ENCODE measurements at places on chromosomes 11 and 22.

- DNase-seq: no peak
These were observed 50.7 kb downstream of the PAMR1 start for GRCh38 chr11:35474688-35475087.

DNA sequence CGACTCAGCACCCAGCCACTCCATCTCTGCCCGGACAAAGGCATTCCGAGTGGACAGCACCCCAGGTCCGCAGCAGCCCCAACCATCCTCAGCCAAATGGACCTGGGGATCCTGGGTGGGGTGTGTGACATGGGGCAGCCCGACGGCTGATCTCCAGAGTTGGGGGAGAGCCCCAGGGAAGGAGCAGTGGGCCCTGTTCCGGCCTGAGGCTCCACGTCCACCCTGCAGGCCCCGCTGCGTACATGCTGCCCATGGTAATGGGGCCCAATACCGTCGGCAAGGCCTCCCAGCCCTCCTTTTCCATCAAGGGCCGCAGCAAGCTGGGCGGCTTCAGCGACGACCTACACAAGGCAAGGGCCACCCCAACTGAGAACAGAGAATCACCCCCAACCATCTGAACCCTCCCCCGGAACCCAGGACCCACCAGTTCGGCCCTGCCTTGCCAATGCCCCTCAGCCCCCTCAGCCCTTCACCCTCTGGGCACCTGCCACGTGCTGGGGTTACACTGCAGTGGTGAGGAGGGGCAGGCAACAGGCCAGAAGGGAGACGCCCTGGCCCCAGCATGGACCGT, 5.4 kb downstream of the SCGB1C1 start:
- DNase-seq: no peak

GRCh38 chr11:23078289-23078971, 218.2 kb upstream of the CCDC179 start:
- DNase-seq: peak; percentile 9

DNA sequence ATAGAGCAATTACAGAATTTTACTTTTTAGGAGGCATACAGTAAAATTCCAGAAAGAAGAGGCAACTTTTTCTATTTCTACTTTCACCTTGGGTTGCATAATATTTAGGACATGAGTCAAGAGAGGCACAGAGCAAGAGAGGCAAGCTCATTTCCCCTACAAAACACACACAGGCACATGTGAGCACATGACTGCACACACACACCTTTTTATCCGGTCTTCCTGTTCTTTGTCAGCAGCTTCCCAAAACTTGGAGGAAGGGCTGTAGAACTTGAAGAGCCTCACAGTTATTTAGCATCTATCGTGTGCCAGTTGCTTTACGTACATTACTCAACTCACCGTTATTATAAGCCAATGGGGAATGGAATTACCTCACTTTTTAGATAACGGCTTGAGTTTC, 37.8 kb upstream of the CCDC179 start:
- no peak for DNase-seq

- DNase-seq: no peak
These were observed 397.0 kb upstream of the ISX start for GRCh38 chr22:34669001-34669400.

DNA sequence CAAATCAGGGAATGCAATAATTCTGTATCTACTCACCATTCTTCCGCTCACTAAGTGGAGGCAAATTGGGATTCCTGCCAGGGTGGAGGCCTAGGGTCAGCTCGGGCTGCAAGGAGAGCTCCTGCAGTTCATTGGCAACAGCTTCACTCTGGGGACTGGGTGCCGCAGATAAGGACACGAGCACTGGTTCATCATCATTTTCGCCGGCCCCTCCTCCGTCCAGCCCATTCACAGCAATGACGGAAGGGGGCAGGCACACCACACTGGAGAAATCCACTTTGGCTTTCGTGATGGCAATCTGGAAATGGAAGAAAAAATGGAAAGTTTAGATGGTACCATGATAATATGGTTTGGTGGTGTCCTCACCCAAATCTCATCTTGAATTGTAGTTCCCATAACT, 84.4 kb downstream of the MRTFA start:
- no peak for DNase-seq

- no peak for DNase-seq
These were observed 41.4 kb upstream of the B3GAT1 start for GRCh38 chr11:134453441-134453840.

DNA sequence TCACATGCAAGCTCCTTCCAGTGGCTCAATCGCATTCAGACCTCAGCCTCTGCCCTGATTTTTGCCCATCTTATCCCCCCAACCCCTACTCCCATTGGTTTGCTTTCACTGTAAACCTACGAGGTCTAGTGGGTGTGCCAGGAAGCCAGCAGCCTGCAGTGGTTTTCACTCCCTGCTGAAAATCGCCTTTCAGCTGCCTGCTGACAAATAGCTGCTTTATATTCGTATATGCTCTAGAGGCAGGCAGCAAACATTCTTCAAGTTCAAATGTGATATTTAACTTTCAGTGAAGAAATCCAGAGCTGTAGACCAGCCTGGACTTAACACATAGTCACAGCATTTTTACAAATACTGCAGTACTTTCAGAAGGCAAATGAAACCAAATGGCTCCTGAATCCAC, 92.8 kb upstream of the APOA1 start:
- peak; percentile 20 for DNase-seq

DNA sequence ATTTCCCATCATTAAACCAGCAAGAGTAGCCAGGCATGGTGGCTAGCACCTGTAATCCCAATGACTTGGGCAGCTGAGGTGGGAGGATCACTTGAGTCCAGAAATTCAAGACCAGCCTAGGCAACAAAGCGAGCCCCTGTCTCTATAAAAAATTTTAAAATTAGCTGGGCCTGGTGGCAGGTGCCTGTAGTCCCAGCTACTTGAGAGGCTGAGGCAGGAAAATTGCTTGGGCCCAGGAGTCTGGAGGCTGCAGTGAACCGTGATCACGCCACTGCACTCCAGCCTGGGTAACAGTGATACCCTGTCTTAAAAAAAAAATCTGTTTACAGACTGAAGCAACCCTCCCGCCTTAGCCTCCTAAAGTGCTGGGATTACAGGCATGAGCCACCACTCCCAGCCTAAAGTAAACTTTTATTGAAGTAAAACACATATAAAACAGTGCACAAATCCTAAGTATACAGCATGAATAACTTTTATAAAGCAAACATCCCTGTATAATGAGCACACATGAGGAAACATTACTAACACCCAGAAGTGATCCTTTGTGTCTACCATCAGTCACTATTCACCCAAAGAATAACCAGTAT, 12.6 kb downstream of the UCP3 start:
- no peak for DNase-seq

DNA sequence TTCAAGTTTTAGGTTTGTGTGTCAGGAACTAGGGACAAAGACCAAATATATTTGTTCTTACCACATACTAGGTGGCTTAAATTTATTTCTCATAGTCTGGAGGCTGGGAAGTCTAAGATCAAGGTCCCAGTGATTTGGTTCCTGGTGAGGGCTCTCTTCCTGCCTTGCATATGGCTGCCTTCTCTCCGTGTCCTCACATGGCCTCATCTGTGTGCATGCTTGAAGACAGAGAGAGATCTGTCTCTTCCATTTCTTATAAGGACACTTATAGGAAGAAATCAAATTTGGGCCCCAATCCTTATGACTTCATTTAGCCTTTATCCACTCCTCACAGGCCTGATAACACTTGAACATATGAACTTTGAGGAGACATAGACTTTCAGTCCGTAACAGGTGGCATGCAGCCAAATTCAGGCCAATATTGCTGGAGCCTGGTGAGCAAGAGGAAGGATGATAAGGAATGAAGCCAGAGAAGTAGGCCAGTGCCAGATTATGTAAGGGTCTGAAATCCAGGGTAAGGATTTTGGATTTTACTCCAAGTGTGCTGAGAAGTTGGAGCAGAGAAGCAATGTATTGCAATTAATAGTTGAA, 35.1 kb downstream of the TTC17 start:
- peak; percentile 47 for DNase-seq

- no peak for DNase-seq
These were observed 44.4 kb upstream of the DAGLA start for GRCh38 chr11:61635787-61636186.

- no peak for DNase-seq
These were observed 715.1 kb upstream of the API5 start for GRCh38 chr11:42596576-42597145.

DNA sequence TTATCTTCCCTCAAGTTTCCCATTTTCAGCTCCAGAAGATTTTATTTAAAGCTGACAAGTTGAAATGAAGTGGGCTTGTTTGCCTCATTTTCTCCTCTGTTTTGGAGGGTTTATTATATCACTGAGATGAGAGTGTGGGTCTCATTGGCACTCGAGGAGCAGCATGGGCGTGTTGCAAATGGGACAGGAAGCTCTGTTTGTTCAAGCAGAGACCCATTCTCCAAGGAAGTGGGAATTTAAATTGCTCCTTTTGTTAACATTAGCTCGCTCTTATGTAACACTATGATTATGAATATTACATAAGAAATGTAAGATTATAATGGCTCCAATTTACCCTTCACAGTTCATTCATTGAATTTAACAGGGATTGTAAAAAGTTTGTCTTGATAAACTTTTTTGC, 317.7 kb upstream of the CTSC start:
- DNase-seq: no peak

DNA sequence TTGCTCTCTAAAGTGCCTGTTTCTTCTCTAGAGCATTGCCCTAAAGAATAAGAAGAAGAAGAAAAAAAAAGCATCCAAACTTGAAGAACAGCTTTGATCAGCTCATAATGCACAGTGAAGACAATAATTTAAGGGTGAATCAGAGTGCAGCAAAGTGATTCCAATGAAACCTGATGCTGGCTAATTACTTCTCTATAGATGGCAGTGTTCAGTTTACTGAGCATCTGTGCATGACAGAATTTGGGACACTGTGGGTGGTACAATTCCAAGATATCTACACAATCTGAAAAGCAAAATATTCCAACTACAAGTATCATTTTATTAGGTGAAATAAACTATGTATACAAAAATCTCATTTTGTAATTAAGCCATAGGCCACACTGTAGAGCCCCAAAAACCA, 450.5 kb upstream of the CCDC90B start:
- no peak for DNase-seq

DNA sequence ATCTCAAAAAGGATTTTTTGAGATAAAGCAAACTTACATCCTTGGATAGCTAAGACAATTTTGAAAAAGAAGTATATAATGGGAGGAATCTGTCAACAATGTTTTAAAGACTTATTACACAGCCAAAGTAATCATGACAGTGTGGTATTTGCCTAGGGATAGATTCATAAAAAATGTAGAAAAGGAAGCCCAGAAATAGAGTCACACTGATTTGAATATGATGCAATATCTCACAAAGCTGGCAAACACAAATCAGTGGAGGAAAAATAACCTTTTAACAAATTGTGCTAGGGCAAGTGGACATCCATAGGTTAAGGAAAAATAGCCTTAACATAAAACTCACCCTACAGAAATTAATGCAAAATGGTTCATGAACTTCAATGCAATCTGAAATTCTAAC, 6.0 kb downstream of the XKR3 start:
- no peak for DNase-seq

- DNase-seq: no peak
These were observed 5.8 kb downstream of the SLC1A2 start for GRCh38 chr11:35413598-35413997.

DNA sequence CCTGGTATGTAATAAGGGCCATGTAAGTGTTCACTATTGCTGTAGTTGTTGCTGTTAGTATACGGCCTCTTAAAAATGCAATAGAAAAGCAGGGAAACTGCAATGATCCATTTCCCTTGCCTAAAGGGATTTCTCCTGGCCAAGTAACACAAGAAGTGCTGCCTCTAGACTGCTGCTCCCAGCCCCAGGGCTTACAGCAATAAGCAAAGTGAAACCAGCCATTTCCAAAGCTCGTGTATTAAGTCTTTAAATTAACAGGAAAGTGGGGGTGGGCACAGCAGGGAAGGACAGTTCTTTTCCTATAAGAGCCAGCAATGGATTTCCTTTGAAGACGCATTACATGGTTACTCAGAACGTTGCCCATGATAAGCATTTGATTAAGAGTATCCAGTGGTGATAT, 36.9 kb upstream of the WT1 start:
- DNase-seq: no peak

DNA sequence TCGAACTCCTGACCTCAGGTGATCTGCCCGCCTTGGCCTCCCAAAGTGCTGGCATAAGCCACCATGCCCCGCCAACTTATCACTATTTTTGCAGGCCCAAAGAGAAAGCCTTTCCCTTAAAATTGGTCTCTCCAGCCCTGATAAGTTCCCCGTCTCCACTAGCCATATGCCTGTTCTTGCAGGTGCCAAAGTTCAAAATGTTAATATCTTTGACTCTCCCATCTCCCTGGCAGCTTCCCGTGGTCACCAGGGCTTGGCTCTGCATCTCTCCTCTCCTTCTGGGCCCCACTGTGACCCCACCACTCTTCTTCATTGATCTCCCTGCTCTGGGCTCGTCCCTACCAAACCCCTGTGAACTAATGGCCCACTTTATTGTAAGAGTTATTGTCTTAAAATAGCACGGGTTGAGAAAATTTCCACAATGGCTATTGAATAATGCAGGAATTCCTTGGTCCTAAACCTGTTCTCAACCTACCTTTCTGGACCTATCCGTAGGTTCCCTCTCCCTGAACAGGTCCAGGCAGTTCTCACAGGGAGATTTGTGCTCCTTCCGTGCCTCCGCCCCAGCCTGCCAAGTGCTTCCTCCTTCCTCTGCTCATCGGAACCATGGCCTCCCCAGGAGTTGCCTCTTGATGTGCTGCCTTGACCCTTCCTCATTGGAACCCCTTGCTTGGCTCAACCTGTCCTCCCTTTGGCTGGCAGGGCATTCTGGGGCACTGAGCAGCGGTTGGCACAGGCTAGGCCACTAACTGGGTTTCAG, 147.5 kb downstream of the DSCAML1 start:
- DNase-seq: no peak

GRCh38 chr11:111319296-111319695, 20.9 kb downstream of the POU2AF3 start:
- DNase-seq: no peak

GRCh38 chr11:68373189-68373814, 60.9 kb downstream of the LRP5 start:
- DNase-seq: no peak

All from brain microvascular endothelial cell (primary cell).